ENCODE measurements at places on chromosomes 3 and 15. TPM values are rescaled to one million over a fixed set of nuclear protein-coding genes. Genes with fewer than 3 reads are reported as not detected.

OR5H15 gene
- total RNA-seq, result not detected

- no peak for DNase-seq
These were observed 14.5 kb downstream of the TERB2 start for GRCh38 chr15:44971036-44971435.

- no peak for DNase-seq
These were observed 318.7 kb upstream of the STT3B start for GRCh38 chr3:31213869-31214486.

GRCh38 chr3:133487920-133488540, 85.5 kb upstream of the CDV3 start:
- DNase-seq, result no peak

GRCh38 chr15:80639168-80639555, 55.9 kb upstream of the ABHD17C start:
- no peak for DNase-seq

- DNase-seq, result no peak
These were observed 300.4 kb downstream of the RBMS3 start for GRCh38 chr3:29581311-29581710.

DNA sequence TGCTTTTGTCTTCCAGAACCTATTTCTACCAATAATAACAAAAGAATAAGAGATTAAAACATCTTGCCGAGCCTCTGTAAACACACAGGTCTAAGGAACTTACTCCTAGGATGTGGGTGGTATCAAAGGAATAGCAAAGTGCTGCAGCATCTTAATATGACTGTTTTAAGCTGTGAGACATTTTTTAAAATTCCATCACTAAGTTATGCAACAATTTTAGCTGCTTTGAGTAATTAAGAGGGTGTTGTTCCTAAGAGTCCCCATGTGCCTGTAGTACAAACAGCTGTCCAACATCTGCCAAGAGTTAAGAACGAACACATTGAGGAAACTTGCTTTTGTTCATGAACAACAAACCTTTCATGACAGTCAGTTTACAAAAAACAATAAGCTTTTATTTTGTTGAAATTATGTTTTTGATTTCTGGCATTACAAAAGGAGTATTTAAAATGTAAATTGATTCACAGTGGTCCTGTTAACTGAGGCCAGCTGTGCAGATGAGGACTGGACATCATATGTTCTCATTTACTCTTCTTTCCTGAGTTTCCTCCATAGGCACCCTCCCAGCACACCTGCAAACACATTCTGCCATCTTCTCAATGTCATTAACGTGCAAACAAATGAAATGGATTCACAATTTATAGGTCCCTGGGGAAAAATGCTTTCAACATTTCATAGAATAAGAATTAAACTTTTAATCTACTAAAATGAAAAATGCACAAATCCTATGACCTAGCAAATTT, 337.3 kb upstream of the ARHGEF26 start:
- no peak for DNase-seq

DNA sequence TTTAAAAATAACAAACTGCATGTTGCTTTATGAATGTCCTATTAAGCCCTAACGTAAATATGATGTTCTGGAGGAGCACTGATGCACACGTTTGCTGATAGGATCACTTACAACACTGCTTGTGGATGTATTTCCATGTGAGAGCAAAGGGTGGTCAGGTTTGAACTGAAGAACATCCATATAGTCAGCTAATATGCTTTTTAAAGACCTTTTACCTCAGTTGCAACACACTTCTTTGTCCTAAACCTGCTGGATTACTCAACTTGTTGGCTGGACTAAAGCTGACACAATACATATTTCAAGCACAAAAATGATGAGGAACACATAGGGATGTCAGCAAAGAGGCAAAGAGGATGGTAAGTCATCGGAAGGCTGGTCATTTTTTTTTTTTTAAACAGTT, 186.6 kb downstream of the TIGIT start:
- DNase-seq, result no peak

All from Right ventricle myocardium inferior (tissue), 1 donor.